ENCODE measurements at places on chromosomes 2 and 18.

DNA sequence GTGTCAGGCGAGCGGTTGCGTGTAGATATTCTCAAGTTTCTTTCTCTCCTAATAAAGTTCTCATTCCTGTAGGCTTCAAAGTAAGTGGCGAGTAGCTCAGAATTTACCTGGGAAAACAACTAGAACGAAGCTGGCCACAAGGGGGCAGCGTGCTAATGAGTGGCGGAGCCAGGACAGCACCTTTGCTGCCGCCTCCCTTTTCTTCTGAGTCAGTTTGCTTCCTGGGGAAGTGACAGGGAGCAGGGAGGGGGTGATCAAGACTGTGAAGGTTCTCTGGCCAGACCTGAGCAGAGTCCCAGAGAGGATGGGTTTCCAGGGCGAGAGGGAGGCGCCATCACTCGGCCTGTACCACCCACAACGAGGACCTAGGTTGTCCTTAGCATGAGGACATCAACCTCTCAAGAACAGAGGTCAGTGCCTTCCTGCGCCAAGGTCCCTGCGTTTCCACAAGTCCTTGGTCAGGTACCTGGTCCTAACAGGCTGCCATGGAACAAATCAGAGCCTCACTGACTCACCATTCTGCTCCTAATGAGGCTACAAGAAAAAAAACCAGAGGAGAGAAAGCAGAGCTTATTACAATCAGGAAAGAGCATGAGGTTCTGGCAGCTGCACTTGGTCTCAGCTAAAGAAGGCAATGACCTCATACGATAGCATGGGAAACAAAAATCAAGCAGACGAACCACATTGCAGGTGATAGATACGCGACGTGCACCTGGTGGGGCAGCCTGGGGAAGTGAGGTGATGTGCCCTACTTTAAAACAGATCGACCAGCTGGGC is 98.7 kb downstream of the PLB1 start:
- DNase-seq, result peak; percentile 75

GRCh38 chr18:37764541-37765288 is 199.1 kb upstream of the CELF4 start:
- no peak for DNase-seq

DNA sequence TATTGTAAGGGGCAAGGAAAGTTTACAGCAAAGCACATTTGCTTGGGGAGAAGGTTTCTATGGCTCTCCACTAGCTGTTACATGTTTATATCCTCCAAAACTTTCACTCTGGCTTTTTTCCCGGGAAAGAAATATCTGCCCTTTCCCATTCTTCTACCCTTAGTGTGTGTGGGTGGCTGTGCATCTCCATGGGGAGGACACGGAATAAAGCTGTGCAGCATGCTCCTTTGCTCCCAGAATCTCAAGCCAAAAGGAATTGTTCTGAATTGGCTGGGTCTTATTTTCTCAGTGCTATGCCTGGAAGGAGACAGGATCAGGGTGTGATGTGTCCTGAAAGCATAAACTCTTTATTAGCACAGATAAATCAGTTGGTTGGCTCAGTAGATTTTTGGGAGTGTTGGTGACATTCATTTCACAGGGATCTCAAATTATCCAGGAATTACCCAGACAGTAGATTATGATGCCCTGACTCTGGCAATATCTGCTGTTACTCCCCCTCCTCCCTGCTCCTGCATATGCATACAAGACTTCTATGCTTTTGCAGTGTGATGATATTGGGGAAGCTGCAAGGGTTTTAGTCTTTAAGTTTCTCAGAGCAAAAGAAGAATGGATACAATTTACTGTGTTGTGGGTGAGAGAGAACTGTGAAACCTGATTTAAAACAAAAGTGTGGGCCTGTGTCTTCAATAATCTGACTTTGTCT is 63.1 kb downstream of the PARD3B start:
- no peak for DNase-seq

DNA sequence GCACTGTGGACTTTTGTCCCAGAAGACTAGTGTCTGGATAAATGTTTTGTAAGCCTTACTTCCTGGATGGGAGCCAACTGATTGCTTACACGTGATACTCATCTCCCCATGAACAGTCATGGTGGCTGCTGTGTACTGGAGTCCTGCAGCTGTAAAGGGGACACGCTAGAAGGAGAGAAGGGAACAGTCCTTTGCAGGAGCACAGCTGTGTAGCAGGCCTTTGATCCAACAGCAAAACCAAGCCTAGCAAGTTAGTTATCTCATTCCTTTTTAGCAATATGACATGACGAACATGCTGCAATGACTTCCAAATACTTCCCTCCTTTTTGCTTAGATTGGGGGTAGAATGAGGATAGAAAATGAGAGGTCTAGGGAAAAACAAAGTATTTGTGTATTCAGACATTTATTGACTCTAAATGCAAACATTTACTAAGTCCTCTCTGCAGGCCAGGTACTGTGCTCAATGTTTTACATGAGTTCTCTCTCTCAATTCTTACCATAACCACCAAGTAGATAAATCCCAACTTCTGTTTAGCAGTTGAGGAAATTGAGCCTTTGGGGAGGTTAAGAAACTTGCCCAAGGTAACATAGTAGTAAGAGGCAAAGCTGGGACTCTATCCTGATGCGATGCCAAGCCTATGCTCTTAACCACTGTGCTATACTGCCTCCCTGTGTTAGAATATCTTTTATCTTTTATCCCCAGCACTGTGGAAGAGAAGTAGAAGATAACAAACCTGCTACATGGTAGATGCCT is 55.4 kb upstream of the CD28 start:
- no peak for DNase-seq

DNA sequence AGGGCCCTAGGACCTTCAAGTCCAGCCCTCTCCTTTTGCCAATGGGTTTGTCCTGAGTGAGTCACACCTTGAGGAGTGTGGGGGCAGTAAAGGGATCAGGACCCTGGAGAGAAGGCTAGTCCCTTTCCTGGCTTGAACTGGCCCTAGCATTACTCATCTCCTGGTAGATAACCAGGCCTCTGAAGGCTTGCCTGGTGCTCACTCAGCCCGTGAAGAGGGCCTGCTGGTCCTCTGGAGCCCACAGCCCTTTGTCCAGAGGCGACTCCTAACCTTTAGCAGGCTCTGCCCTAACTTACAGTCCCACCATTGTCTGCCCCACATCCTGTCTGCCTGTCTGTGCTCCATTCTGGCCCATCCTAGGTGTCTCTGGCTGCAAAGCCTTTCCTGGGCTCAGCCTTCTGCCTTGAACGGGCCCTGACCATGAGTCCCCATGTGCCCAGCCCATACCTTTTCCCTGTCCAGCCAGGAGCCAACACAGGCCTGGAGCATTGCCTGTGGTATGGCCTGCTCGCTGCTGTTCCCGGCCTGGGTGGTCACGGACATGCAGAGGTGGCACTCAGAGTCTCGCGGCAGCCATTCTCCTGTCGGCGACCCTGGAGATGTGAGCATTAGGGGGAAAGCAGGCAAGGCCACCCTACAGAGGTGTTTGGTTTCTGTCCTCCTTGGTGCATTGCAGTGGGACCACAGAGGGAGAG is 5.0 kb downstream of the SFTPB start:
- DNase-seq, result no peak

DNA sequence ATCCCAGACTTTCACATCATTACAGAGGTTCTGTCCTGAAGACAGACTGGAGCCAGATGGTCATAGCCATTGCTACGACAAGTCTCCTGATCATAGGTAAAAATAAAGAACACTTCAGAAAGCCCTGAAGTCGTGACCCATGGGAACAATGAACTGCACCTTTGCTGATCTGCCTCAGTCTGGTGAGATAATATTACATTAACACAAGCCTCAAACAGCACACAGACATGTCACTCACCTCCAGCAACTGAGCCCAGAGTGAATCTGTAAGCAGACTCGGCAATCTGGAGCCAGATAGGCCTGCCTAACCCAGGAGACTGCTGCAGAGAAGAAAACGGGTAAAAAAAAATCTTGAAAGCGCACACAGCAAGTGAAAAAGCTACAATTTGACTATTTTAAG is 79.2 kb downstream of the SLC25A12 start:
- no peak for DNase-seq

- no peak for DNase-seq
Observed at GRCh38 chr2:206920310-206920709, 19.0 kb upstream of the CPO start.

DNA sequence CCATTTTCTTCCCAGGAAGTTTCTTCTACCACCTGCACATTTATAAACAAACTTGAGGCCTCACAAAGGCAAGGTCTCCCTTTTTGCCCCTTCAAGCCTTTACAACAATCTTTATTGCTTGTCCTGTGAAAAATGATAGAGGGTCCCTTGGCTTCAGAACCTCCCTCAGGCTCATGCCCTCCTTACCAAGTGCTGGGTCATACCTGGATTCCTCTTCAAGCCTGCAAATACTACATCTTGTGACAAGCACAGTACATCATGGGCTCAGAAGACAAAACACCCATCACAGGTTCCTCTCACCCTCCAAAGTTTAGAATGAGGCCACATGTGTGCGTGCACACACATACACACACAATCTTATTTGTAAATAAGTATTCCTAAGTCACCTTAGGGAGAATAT is 9.1 kb downstream of the CAPN14 start:
- no peak for DNase-seq

DNA sequence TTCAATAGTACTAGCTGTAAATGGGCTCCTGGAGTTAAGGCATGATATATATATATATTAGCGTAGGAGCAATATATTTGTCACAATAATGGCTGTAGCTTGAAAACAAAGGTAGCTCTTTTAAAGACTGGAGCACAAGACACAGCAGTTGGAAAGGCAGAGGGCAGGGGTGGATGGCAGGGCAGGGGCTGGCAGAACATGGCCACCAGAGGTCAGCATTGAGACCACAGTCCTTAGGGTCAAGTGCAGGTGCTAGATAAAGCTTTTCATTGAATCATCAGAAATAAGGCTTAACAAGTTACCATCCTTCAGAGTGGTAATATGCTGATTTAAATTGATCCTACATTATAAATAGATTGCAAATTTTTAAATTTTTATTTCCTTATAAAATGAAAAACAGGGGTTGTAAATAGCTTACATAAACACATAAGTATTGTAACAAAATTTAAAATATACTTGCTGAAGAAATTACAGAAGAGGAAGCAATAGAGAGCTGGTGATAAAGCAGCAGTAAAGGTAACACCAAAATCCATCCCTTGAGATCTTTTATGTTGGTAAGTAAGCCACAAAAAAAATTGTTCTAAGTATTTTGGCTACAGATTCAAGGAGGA is 161.2 kb upstream of the PIEZO2 start:
- DNase-seq, result no peak

DNA sequence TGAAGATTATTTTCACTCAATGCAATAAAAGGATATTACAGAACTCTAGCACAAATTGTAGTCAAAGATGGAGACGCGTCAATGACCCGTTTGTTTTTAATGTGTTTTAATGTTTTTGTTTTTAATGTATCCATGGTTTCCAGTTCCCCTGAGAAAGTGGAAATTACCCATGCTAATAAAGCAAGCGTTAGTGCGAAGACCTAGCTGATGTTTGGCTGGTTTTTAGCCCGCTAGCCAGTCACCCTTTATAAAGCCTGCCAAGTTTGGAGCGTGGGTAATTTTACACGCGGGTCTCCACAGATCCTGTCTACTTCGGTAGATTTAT is 430 bp upstream of the CHMP1B start:
- DNase-seq, result no peak

DNA sequence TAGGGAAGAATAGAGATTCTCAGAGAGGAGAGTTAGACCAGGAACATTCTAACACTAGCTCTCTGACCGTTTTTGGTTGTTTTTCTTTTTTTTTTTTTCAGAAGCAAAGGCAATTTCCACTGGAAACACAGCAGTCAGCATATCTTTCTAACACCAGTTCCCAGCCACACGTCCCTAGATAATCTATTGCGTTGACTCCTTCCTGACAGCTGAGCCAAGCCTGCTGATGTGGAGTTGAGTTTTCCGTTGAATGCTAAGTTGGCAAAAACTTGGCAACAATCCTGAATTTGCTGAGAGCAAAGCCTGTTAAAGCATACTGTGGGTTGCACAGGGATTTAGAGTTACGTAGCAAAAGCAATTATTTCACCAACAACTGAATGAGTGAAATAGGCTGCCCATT is 19.3 kb downstream of the GAD1 start:
- DNase-seq, result no peak

DNA sequence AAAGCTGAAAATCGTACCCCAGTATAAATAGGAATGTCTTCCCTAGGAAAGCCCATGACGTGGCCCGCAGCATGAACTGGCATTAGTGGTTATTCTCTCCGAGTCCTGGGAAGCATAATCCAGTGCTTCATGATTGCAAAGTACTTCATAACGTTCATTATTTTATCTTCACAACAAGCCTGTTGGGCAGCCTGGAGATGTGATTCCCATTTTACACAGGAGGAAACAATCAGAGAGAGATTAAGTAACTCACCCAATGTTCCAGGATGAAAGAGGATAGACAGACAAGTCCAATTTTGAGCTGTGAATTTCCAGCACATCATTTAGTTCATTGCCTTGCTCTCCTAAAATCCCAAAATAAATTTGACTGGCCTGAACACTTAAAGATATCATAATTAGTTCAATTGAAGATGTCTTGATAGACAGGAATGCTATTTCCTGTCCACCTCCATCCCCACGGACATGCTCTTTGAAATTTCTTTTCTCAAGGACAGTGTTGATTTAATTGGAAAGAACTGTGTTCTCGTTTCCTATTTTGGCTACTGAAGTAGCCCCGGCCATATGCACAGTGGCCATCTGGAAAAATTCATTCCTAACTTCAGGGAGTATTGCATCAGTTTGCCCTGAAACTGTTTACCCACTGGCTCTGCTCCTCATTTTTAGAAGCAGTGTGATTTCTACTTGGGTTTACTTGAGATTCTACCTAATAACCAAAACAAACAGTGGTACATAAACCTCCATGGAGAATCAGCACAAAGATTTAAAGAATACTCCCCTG is 93.9 kb downstream of the VWC2L start:
- DNase-seq, result no peak

DNA sequence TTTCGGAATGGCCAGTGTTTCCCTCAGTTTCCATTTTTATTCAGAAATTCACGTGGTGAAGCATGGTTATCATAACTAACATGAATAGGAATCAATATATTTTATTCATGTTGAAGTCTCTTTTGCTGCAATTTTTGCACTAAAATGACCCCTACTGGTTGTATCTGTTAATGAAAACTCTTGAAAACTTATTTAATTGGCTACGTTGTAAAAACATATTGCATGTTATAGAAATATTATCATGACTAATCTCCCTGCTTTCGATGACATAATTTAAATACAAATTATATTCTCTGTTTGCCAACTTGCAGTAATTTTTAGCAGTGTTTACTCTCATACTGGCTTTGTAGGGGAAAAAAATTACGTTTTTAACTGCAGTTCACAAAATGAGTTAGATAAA is 3.5 kb downstream of the CRIM1 start:
- no peak for DNase-seq

- DNase-seq, result no peak
Observed at GRCh38 chr2:68203587-68203986, 45.9 kb downstream of the PNO1 start.

GRCh38 chr2:49053156-49053555 is 101.2 kb downstream of the FSHR start:
- DNase-seq, result no peak

- DNase-seq, result no peak
Observed at GRCh38 chr18:75223687-75224347, 13.2 kb downstream of the TSHZ1 start.

GRCh38 chr2:208024091-208024490 is 1.2 kb downstream of the PLEKHM3 start:
- DNase-seq, result no peak

Measured in stimulated activated CD8-positive, alpha-beta memory T cell treated with anti-CD3 and anti-CD28 coated beads, Interleukin-2, amount 100 ng/mL, for 1 hour (primary cell).